ENCODE measurements at places on chromosomes 2 and 18.

DNA sequence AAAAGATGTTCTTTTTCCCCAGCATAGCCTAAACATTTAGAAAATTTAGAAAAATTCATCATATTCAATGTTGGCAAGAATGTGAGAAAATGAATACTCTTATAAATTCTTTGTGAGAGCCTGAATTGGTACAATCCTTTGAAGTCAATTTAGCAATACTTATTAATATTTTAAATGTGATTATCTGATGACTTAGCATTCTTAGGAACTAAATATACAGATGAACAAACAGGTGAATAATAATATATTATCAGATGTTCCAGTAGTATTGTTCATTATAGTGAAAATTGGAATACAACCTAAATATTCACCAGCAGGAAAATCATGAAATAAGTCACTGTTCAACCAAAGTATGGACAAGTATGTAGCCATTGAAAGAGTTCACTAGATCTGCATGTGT is 55.5 kb upstream of the MEIS1 start:
- no peak overlapping the region for H3K27ac ChIP-seq
- H3K4me3 ChIP-seq = no peak overlapping the region
- H3K4me1 ChIP-seq = peaks cover 5% of the 10 kb centered on the region
- H3K27me3 ChIP-seq = no peaks in the 10 kb centered on the region
- no peaks in the 10 kb centered on the region for H3K36me3 ChIP-seq

DNA sequence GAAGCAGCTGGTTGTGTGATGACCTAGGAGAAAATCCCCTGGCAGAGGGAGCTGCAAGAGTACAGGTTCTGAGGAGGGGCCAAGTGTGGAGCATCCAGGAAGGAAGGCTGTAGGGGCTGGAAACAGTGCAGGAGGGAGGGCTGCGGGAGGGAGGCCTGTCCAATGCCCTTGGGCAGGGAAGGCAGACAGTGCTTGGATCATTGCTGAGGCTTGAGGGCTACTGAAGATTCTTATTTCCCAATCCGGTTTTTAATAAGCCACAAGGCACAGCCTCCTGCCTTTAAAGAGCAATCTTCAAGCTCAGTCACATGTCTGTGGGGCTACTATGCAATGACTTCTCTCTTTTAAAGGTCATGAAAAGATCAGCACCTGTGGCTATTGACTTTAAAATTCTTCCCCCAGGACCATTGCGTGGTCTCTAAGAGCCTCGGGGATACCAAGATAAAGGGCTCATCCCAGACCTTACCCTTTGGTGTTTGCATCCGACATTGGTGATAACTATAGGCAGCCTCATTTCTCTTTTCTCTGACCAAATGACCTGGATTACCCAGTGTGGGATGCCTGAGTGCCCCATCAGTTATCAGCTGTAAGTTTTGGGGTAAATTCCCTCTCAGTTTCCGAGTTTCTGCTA is 149.6 kb downstream of the DOCK10 start:
- no peak for DNase-seq

- no peaks in the 10 kb centered on the region for H3K27me3 ChIP-seq
- no peak overlapping the region for H3K4me3 ChIP-seq
- peaks cover 4% of the 10 kb centered on the region for H3K4me1 ChIP-seq
- no peak for DNase-seq
- no peaks in the 10 kb centered on the region for H3K36me3 ChIP-seq
- no peak overlapping the region for H3K27ac ChIP-seq
These were observed 9.7 kb downstream of the ITM2C start for GRCh38 chr2:230874456-230874855.

DNA sequence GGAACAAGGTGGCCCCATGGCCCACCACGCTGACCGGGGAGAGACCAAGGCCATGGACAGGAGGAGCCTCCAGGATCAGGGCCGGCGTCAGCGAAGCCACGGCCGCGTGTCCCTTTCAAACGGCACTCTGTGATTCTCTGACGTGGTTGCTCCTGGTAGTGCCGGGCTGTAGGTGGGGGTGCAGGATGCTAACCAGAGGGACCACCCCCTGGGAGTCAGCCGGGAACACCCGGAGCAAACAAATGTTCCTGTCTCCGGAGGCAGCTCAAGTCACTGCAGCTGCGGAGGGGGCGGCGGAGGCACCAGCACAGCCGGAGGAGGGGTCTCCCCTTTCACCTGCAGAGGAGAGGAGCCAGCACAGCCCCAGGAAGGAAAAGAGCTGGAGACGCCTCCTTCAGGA is 750.6 kb upstream of the SALL3 start:
- no peaks in the 10 kb centered on the region for H3K36me3 ChIP-seq
- DNase-seq = no peak
- no peak overlapping the region for H3K4me3 ChIP-seq
- H3K27ac ChIP-seq = no peak overlapping the region
- H3K4me1 ChIP-seq = no peaks in the 10 kb centered on the region
- no peaks in the 10 kb centered on the region for H3K27me3 ChIP-seq

- no peaks in the 10 kb centered on the region for H3K27me3 ChIP-seq
- no peak overlapping the region for H3K27ac ChIP-seq
- H3K4me1 ChIP-seq = no peaks in the 10 kb centered on the region
- no peak for DNase-seq
- no peaks in the 10 kb centered on the region for H3K36me3 ChIP-seq
These were observed 890.1 kb upstream of the PIK3C3 start for GRCh38 chr18:41064916-41065315.

- H3K36me3 ChIP-seq = peaks cover 64% of the 10 kb centered on the region
- H3K27me3 ChIP-seq = no peaks in the 10 kb centered on the region
- H3K4me3 ChIP-seq = no peak overlapping the region
These were observed 109.8 kb downstream of the FARSB start for GRCh38 chr2:222545823-222546795.

DNA sequence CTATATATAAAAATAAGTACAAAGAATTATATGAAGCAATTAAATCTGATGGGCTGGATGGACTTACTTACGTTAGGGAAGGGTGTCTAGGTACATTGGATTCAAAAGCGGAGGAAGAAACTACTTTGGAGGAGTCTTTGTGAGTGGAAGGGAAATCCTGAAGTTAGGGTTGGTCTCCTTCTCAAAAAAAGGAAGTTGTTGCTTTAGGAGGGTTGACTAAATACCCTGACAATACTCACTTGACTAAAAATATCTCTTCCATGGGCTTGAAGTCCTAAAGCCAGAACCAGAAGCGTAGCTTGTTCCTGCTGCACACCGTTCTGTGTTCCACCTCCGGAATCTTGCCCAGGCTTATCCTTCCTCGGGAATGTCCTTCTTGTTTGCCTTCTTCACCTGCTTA is 143.3 kb upstream of the ZEB2 start:
- no peaks in the 10 kb centered on the region for H3K27me3 ChIP-seq
- H3K4me3 ChIP-seq = no peak overlapping the region
- H3K4me1 ChIP-seq = peaks cover 53% of the 10 kb centered on the region
- H3K27ac ChIP-seq = no peak overlapping the region
- DNase-seq = no peak

GRCh38 chr2:204135752-204136151 is 199.2 kb downstream of the ICOS start:
- no peak overlapping the region for H3K4me3 ChIP-seq
- no peak for DNase-seq
- H3K4me1 ChIP-seq = no peaks in the 10 kb centered on the region
- no peak overlapping the region for H3K27ac ChIP-seq
- no peaks in the 10 kb centered on the region for H3K36me3 ChIP-seq

DNA sequence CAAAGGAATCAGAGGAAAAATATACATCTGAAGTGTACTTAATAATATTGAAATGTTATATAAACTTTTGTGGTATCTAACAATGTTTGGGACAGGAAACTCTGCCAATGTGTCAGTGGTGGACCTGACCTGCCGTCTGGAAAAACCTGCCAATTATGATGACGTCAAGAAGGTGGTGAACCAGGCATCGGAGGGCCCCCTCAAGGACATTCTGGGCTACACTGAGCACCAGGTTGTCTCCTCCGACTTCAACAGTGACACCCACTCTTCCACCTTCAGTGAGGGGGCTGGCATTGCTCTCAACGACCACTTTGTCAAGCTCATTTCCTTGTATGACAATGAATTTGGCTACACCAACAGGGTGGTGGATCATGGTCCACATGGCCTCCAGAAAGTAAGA is 32.6 kb downstream of the CALCRL start:
- H3K4me3 ChIP-seq = no peak overlapping the region
- H3K27me3 ChIP-seq = no peaks in the 10 kb centered on the region
- H3K36me3 ChIP-seq = no peaks in the 10 kb centered on the region
- H3K27ac ChIP-seq = no peak overlapping the region
- no peak for DNase-seq
